NCI-H226 (cell line): ENCODE measurements at places on chromosomes 1 and 21.
A peak's percentile ranks its signal among the peaks of the same experiment; 100 is the strongest.

DNA sequence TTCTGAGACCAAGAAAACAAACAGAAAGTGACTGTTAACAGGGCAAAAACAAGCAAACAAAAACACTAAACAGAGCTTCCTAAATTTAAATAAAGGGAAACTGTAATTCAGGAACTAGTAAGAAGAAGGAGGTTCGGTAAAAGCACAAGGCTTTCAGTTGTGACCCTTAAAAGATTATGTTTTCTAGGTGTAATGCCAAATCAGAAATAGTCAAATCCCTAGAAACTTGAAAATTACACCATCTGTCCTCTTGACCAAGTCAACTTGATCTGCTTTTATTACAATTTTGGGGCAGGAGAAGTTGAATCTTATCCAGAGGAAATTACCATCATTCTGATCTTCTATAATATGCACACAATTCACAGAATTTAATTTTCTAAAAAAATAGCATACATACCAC lies 754.0 kb upstream of the ADGRL4 start:
- DNase-seq: no peak

DNA sequence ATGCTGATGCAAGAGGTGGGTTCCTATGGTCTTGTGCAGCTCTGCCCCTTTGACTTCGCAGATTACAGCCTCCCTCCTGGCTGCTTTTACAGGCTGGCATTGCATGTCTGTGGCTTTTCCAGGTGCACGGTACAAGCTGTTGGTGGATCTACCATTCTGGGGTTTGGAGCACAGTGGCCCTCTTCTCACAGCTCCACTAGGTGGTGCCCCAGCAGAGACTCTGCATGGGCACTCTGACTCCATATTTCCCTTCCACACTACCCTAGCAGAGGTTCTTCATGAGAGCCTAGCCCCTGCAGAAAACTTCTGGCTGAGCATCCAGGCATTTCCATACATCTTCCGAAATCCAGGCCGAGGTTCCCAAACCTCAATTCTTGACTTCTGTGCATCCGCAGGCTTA lies 989.0 kb downstream of the PLA2G4A start:
- DNase-seq: no peak

DNA sequence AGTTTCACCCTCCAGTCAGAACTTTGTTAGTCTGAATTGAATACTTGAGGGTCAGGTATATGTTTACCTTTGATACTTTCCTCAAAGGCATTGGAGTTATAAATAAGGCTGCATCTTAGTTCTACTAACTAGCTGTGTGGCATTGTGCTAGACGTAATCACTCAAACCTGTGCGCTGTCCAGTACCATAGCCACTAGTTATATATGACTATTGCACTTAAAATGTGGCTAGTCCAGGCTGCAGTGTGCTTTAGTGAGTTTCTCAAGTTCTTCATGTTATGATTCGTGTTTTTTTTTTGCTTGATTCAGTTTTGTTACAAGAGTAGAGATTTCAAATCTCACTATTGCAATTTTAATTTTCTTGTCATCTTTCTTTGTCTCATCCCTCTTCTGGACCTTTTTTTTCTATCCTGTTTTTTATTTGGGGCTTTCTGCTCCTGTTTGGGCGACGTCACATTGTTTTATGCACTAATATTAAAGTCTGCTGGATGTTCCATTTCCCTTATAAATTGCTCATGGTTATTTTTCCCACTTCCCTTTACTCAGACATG lies 5.7 kb downstream of the MAN1A2 start:
- DNase-seq: no peak

- DNase-seq: no peak
Measured at GRCh38 chr21:17488620-17489019, 24.2 kb upstream of the CXADR start.

DNA sequence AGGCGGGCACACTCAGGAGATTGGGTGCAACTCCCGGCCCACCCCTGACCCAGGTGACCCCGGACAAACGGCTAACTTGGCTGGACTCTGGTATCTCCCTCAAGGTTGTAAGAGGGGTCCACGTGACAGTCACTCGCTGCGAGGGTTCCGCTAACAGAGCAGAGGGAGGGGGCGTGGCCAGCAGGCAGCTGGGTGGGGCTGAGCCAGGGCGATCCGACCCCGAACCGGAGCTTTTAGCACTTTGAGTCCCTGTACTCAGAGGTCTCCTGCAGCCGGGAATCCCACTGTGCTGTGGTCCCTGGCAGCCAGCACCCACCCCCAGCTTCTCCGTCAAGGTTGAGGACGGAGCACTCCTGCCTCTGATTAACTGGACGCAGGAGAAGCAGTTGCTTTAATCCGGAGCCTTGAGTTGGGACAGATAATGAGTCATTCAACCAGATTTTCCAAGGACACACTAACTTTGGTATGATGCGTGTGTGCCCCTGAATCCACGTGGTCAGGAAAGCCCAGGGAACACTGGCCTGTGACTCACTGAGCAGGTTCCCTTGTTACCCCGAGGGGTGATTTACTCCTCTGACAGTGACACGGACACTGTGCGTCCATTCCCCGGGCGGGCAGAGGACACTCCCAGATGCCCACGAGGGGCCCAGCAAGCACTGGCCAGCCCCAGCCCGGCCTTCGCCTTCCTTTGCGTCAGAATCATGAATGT lies 16.8 kb downstream of the TRPM2 start:
- DNase-seq: peak; percentile 4

DNA sequence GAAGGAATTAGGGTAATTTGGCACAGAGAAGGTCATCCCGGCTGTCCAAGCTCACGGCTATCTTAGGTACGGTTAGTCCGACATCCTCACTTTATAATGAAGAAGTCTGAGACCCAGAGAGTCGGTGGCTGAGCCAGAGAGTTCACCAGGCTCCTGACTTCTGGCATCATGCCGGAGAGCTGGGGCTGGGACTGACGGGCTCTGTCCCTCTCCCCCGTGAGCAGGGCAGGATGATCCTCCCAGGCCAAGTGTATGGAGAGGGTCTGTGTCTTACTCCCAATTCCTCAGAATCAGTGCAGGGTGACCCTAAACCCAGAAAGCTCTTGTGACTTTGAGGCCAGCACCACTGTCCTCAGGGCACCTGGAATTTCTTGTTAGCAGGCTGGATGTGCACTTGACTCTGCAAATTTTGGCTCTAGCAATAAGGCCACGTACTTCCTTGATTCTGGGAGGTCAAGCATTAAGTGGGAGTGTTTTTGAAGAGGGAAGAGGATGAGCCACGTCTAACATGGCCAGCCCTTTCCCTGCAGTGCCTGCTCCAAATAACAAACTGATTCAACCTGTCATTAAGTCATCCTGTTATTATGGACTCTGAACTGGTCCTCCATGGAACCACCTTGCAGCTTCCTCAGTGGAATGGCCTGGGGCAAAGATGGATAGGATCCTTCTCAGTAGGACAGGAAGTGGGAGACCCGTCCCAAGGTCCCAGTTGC lies 20.8 kb upstream of the BTG2 start:
- DNase-seq: no peak

DNA sequence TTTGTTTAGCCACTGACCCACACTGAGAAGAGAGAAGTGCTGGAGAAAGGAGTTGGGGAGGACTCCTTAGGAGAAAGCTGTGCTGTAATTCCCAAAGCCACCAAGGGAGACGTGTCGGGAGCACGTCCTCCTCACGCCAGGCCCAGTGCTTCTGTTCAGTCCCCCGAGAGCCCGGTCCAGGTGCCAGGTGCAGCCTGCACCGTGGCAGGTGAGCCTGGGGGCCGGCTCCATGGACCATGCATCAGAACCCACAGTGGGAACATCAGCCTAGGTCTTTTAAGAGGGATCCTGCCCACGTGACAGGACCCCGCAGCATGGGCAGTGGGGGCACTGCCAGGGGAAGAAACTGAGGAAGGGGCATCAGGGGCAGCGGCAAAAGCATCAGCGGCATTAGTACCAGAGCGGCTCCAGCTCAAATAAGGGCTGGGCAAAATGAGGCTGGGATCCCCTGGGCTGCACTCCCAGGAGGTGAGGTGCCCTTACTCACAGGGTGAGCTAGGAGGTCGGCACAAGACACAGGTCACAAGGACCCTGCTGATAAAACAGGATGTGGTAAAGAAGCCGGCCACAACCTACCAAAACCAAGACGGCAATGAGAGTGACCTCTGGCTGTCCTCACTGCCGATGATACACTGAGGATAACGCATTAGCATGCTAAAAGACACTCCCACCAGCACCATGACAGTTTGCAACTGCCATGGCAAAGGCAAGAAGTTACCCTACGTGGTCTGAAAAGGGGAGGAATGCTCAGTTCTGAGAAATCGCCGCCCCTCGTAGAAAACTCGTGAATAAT lies 24.6 kb upstream of the PRDM15 start:
- no peak for DNase-seq

GRCh38 chr1:229562686-229563085 lies 4.2 kb upstream of the ABCB10 start:
- DNase-seq: no peak
